Inflammatory macrophage treated with lipopolysaccharide for 1 hour (primary cell): ENCODE measurements at places on chromosomes 5 and 9.

GRCh38 chr9:104871961-104872527, 55.9 kb downstream of the ABCA1 start:
- no peak for DNase-seq

- DNase-seq: no peak
Observed at GRCh38 chr5:131773805-131774204, 23.0 kb downstream of the FNIP1 start.

GRCh38 chr5:113612060-113612496, 98.6 kb downstream of the YTHDC2 start:
- peak; percentile 21 for DNase-seq

- DNase-seq: no peak
Observed at GRCh38 chr5:169785771-169786618, 148.9 kb downstream of the DOCK2 start.

DNA sequence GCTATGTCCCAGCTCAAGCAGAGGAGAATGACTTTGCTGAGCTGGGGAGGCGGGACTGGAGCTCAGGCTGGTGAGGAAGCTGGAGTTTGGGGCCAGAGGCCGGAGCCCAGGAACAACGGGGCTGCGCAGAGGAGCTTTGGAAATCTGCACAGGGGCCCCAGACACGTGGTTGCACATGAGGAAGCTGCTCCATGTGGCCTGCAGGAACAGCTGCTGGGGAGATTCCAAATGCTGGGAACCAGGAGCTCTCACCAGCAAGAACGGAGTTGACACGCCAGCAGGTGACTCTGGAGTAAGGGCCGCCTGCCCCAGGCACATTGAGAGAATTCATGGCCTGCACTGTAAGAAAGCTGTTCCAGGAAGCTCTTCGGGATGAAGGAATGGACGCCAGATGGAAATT, 91.0 kb downstream of the OLFM1 start:
- DNase-seq: no peak

- DNase-seq: no peak
Observed at GRCh38 chr5:134022333-134022732, 17.6 kb upstream of the VDAC1 start.

- DNase-seq: no peak
Observed at GRCh38 chr5:109396965-109397364, 12.8 kb downstream of the PJA2 start.

DNA sequence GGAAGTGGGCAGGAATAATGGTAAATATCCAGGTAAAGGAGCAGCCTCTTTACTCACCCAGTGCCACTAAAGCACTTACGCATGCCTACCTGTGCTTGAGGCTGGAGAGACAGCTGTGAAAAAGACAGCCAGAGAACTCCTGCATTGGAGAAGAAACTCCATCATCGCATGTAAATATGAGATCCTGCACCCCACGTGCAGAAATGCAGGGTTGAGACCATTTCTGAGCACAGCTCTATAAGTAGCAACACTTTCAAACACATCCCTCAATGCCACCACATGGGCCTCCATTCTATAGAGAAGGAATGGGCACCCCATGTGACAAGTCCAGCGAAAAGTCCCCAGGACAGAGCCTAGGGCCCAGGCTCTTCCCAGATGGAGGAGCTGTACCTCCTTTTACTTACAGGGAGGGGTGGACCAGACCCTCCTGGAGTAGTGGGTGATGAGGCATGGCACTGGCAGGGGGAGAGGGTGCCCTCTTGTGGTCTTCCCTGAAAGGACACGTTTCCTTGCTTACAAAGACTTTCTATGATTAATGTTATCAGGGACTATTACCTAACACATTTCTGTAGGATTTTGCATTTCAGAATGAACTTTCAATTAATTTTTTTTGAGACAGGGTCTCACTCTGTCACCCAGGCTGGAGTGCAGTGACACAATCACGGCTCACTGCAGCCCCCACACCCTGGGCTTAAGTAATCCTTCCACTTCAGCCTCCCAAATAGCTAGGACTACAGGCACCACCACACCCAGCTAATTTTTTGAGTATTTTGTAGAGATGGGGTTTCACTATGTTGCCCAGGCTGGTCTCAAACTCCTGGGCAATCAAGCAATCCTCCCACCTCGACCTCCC, 55.3 kb upstream of the IL17B start:
- no peak for DNase-seq

- DNase-seq: no peak
Observed at GRCh38 chr9:5760338-5760737, 72.6 kb downstream of the ERMP1 start.

- no peak for DNase-seq
Observed at GRCh38 chr5:132099076-132099748, 25.6 kb downstream of the CSF2 start.

- no peak for DNase-seq
Observed at GRCh38 chr9:36939214-36939613, 94.9 kb downstream of the PAX5 start.

DNA sequence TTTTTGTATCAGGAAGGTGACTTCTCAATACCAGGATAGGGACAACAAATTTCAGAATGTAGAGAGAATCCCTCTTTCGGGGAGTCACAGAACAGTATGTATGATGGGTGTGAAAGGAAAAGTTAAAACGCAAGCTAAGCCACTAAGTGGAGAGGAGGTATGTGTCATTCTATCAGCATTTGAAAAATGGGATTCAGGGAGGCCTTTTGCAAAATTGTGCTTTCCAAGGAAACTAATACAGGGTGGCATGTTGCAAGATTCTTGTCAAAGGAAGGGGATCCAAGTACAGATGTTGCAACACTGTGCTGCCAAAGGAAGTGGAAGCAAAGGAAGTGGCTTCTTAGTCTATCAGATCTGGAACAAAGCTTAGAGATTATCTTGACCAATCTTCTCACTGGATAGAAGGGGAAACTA, 12.6 kb upstream of the TNIP1 start:
- DNase-seq: peak; percentile 96

DNA sequence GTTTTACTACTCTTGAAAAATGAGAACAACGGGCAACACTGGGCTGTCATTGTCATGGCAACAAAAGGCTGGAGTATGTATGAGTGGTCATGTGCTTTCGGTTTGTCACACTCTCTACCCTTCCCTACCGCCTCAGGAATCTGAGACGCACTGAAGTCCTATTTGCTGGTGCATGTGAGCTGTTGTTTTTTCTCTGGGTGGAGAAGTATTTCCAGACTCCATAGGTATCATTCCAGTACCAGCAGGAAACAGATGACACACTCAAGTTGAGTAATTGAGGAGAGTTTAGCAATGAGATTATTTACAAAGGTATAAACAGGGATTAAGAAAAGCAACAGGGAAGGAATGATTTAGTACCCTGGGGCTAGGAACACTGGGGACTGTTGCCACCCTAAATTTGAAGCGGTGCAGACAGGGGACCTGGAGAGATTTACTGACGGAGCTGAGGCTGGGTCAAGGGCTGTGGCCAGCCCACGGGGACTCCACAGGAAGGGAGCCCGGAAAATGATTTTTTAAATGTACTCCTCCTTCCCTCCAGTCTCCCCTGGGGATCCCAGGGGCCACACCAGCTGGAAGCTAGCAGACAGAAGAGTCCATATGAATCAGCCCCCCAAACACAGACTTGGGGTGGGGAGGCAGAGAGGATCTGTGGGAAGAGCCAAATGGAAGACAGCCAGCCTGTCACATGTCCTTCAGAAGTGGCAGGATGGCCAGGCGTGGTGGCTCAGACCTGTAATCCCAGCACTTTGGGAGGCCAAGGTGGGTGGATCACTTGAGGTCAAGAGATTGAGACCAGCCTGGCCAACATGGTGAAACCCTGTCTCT, 13.2 kb upstream of the ZBTB43 start:
- DNase-seq: peak; percentile 32

GRCh38 chr5:40202814-40203440, 476.8 kb upstream of the PTGER4 start:
- DNase-seq: no peak

- DNase-seq: no peak
Observed at GRCh38 chr5:126948011-126948355, 82.4 kb downstream of the MARCHF3 start.

DNA sequence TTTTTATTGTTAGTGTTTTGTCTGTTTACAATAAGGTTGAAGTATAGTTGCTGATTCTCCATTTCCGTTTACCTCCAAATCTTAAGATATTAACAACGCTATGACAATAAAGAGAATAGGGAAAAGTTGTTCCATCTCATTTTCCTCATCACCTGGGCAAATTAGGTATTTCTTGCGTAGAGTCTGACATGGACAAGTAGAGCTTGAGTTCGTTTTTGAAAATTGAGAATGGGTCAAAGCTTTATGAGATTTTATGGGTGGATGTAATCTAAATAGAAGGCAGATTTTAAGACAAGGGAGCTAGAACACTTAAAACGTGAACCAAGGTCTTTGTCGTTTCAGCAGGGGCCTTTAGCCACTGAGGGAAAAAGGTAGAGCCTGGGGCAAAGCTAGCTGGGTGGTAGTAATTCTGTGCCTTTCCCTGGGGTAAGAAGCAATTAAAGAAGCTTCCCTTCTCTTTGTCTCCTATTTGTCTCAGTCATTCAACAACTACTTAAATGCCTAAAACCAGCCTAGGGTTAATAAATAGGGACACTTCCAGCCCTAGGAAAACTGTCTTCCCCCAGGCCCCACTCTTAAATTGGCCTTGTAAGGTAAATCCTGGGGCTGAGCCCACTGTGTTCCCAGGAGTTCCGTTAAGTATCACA, 551 bp upstream of the CAAP1 start:
- DNase-seq: no peak

DNA sequence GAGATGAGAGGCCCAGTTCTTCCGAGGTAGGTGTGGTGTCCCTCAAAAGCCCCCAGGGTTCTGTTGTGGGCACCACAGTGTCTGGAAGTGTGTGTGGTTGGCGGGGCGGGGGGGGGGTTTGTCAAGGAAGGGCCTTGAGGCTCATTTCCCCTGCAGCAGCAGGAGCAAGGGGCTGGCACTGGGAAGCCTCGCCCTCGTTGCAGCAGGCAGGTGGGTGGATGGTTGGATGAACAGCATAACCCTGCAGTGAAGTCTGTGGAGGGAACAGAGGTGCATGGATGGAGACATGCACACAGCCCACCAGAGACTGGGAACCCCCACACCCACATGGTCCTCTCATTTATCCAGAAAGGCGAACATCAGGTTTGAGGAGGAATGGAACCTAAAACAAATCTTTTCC, 2.0 kb upstream of the SPATA31E1 start:
- no peak for DNase-seq

DNA sequence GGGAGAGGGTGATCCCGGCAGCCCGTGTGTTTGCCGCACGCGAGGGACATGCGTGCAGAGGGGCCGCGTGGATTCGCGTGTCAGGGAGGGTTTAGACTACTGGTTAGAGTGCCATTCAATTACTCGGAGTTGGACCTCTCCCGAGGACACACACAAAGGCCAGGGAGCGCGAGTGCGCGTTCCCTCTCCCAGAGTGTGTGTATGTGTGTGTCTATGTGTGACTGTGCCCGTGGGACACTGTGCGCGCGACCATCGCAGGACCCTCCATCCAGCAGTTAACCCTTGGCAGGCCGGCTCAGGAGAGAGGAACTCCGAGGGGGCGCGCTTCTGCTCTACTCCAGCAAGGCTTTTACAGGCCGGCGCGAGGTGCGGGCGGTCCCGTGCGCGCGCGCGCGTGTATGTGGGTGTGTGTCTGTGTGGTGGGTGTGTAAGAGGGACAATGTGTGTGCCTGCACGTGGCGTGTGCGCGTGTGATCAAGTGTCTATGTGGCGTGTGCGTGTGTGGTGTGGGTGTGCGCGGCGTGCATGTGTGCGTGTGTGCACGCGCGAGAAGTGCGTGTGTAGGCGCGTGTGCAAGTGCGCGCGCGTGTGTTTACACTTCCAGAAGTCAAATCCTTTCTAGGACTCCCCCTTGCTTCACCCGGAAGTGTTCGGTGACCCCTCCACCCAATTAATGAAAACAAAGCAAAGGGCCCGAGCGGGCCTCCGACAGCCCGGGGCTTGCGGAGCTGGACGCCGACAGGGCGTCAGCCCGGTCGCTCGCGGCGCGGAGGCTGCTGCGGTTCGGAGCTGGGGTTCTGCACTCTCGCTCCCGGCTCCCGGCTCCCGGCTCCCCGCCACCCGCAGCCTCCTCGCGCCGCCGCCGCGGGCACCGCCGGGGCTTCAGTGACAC, 75.3 kb upstream of the TBCA start:
- DNase-seq: no peak

- DNase-seq: no peak
Observed at GRCh38 chr5:112996830-112997374, 20.3 kb downstream of the DCP2 start.

DNA sequence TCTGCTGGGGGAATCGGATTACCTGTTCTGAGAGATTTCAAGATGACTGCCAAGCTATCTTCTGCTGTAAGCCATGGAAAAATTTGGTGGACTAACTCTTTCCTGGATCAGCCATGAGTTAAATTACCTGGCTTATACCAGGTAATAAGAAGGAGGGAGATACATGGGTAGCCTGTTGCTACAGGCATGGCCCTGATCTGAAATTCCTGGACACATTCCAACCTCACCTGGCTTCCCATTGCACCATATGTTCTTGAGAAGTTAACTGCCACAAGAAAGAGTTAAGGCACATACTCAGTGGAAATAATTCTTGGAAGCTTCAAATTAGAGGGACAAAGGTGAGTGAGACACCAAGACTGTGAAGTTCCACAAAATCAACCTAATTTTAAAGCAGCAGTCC, 371.3 kb downstream of the ACTL7B start:
- DNase-seq: no peak

GRCh38 chr9:70285981-70286598, 27.3 kb downstream of the SMC5 start:
- no peak for DNase-seq

DNA sequence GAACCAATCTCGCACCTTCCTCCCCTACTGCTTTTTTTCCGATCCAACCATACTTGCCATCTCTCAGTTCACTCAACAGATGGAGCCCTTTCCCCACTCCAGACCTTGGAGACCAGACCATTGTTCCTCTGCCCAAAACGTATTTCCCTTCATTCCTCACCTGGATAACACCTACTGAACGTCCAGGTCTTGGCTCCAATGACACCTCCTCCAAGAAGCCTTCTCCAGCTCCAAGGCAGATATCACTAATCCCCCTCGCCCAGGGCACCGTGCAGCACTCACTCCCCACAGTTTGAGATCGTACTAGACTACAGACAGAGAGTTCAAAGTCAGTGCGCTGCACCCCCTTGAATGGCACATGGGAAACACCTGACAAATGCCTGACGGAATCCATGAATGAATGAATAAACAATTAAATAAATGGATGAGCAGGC, 47.1 kb upstream of the AKNA start:
- DNase-seq: peak; percentile 23

- DNase-seq: no peak
Observed at GRCh38 chr9:134834217-134834956, 46.2 kb upstream of the FCN2 start.

GRCh38 chr9:38003230-38003629, 65.8 kb downstream of the SHB start:
- DNase-seq: no peak

GRCh38 chr9:91386765-91387164, 25.0 kb upstream of the AUH start:
- no peak for DNase-seq

DNA sequence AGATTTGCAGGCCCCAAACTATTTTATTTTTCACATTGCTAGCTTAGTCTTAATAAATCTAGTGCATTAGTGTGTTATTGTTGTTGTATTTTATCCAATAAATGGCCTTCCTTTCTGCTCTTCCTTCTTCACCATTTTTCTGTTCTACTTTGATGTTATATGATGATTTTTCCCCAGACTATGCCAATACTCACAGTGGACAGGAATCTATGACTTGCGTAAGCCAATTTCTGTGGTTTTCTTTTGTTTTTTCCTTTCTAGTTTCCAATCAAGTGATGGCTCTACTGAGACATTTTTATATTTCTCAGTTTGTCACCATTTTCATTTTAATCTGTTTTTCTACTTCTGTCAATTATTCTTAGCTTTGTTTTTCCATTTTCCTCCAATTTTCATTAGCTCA, 106.8 kb upstream of the FBXL7 start:
- DNase-seq: no peak
